ENCODE measurements at places on chromosomes 3 and 15. TPM values are rescaled to one million over a fixed set of nuclear protein-coding genes. Genes with fewer than 3 reads are reported as not detected.

- H3K27me3 ChIP-seq = peaks cover 59% of the 10 kb centered on the region
- H3K4me3 ChIP-seq = no peak overlapping the region
Measured at GRCh38 chr3:184757022-184757651, 45.3 kb upstream of the MAGEF1 start.

- no peak for DNase-seq
- no peak overlapping the region for H3K27ac ChIP-seq
- H3K36me3 ChIP-seq = no peaks in the 10 kb centered on the region
Measured at GRCh38 chr3:16994854-16995525, 110.2 kb downstream of the PLCL2 start.

DNA sequence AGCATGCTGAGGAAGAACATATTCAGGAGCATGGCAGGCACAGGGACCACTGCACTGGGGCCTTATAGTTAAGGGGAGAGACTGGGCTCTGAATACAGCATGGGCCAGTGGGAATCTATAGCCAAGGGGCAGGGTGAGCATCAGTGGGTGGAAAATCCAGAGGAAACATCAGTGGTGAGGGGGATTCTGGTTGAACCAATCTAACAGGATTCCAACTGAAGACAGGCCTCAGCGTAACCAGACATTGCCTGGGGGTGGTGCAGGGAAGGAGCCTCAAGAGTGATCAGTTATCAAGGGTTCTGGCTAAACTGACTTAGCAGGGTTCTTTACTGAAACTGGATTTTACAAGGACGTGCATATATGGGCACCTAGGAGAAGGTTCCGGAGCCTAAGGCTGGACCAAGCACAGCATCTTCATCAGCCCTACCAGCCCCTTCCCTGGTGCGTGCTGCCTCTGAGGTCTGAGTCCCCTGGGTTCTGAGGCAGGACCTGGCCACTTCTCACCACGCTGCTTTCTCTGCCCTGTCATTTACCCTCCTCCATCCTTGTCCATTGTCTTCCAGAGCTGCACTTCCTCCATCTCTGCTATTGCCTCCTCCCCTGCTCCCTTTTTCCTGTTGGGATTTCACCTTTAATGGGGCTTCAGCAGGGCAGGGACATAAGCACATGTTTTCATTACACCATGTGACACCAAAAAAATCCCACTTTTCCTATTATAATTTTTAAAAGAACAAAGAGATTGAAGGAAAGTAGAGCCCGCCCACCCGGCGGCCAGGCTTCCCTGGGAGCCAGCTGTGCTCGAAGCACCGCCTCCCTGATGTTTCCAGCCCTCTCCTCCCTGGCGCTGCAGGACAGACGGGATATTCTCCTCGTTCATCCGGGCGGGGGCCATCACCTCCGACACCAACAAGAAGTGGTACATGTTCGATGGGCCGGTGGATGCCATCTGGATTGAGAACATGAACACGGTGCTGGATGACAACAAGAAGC lies 52.1 kb downstream of the DNAH1 start:
- no peaks in the 10 kb centered on the region for H3K4me1 ChIP-seq
- no peak for DNase-seq
- H3K36me3 ChIP-seq = no peaks in the 10 kb centered on the region
- H3K27ac ChIP-seq = no peak overlapping the region
- H3K27me3 ChIP-seq = no peaks in the 10 kb centered on the region

- no peaks in the 10 kb centered on the region for H3K27me3 ChIP-seq
- H3K27ac ChIP-seq = no peak overlapping the region
Measured at GRCh38 chr3:127749787-127750225, 72.5 kb downstream of the MGLL start.

- H3K27me3 ChIP-seq = peaks cover 9% of the 10 kb centered on the region
- H3K4me3 ChIP-seq = no peak overlapping the region
- H3K4me1 ChIP-seq = no peaks in the 10 kb centered on the region
- no peak for DNase-seq
Measured at GRCh38 chr15:89530976-89531375, 34.6 kb upstream of the RHCG start.

Gene NCEH1
- total RNA-seq = 163 TPM

DNA sequence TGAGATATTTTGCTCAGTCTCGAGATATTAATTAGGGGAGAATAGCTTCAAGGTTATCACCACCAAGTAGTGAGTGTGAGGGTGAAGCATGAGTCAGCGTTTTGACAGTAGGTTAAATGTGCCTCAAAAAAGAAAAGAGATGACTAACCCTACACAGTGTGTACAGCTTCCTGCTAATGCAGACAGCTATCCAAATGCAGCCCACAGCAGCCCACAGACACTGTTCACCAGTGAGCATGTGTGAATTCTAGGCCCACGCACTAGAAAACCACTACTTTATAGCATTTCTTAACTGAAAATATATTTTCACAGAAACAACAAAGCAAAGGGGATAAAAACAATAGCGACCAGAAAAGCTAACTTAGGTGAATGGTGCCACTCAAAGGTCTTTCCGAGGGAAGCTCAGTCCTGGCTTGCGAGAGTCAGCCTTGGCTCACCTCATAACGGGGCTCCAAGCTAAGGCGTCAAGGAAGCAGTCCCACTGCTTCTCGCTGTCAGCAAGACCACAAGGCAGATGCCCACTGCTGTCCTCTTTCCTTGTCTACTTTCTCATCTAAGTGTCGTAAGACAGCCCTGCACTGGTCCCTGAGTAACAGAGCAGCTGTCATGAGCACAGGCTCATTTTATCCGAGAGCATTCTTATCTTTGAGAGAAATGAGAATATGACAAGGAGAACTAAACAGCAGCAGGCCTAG lies 47.6 kb downstream of the TXNRD3 start:
- no peaks in the 10 kb centered on the region for H3K27me3 ChIP-seq
- H3K4me3 ChIP-seq = no peak overlapping the region
- DNase-seq = no peak

DNA sequence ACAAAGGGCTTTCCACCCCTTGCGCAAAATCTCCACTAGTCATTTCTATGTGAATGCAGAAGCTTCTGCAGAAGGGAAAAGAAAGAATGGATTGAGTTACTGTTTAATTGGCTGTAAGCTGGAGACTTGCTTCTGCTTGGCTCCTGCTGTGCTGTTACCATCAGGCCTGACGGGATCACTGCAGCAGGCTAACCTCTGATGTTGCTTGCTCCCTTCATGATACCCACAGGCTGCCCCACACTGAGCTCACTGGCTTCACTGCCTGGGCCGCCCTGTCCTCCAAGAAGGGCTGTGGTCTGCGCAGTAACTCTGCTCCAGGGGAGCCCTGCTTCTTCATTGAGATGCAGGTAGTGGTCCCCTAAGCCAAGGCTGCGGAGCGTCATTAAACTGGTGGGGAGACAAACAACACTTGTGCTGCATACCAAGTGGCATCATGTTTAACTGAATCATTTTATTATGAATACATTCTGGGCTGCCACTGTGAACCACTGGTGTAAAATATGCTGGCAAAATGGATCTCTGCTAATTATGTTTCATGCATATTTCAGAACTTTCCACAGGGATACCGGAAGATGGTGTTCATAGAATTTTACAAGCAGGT lies 78.6 kb downstream of the WDR49 start:
- DNase-seq = no peak
- no peak overlapping the region for H3K4me3 ChIP-seq
- peaks cover 10% of the 10 kb centered on the region for H3K27me3 ChIP-seq

Gene ATP8B4
- total RNA-seq = 0.24 TPM

Gene SI
- total RNA-seq = not detected

DNA sequence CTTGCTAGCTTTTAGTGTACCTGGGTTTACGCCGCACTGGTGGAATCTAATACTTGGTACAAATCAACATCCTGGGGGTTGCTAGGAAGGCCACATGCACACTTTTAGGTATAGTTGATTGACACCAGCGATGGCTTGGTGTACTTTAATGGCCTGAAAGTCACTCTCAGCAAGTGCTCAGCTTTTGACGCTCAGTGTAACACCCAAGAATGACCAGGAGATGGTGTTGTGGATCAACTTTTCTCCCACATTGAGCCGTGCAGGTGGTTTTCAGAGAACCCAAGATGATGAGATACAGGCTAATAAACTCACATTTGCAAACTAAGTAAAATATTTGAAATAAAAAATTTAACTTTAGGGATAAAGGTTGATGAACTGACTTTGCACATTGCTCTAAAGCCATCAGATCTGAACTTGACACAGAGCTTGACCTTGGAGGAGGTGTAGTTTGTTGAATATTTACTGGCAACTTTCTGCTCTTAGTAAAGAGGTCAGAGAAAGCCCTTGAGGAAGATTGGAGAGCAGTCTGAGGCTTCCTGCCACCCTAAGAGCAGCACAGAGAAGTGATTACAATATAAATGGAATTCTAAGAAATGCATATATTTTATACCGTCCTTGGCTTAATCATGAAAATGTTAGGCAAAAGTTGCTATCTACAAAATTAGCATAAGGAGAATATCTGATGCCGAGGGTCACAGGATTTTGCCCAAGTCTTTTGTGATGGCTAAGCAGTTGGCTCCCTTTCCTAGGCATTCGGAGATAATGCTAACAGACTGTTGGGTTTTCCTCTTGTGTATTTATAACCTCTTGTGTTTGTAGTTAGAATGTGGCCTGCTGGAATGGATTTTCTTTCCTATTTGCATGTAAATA lies 143.4 kb upstream of the RASGRP1 start:
- no peak overlapping the region for H3K27ac ChIP-seq
- H3K36me3 ChIP-seq = no peaks in the 10 kb centered on the region
- DNase-seq = peak; percentile 43
- H3K27me3 ChIP-seq = no peaks in the 10 kb centered on the region

GRCh38 chr3:171018156-171018935 lies 8.2 kb downstream of the SLC2A2 start:
- DNase-seq = peak; percentile 58
- H3K4me1 ChIP-seq = peaks cover 29% of the 10 kb centered on the region
- no peaks in the 10 kb centered on the region for H3K36me3 ChIP-seq
- no peak overlapping the region for H3K27ac ChIP-seq
- H3K4me3 ChIP-seq = no peak overlapping the region

- no peaks in the 10 kb centered on the region for H3K27me3 ChIP-seq
- peaks cover 5% of the 10 kb centered on the region for H3K36me3 ChIP-seq
- no peak overlapping the region for H3K4me3 ChIP-seq
- no peak overlapping the region for H3K27ac ChIP-seq
- peaks cover 17% of the 10 kb centered on the region for H3K4me1 ChIP-seq
- no peak for DNase-seq
Measured at GRCh38 chr3:185572183-185572582, 13.9 kb upstream of the SENP2 start.

GRCh38 chr3:98890965-98891910 lies 10.3 kb downstream of the DCBLD2 start:
- H3K4me3 ChIP-seq = no peak overlapping the region
- H3K27ac ChIP-seq = no peak overlapping the region
- H3K36me3 ChIP-seq = peaks cover 57% of the 10 kb centered on the region
- no peak for DNase-seq

DNA sequence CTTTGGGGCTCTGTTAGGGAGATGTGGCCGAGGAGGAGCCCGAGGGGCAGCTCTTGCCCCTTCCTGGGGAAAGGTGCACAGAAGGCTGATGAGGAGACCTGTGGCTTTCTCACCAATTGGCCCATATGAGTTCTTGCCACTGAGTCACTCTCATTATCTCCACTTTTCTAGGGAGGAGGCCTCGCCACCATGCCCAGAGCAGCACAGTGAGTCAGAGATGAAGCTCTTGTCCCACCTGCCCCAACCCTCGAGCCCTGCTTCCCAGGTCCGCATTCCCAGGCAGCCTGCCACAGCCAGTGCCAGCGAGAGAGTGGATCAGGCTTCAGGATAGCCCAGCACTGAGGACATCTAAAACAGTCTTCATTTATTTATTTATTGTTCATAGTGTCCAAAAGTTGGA lies 53.5 kb downstream of the AMOTL2 start:
- peak; percentile 47 for DNase-seq
- no peaks in the 10 kb centered on the region for H3K36me3 ChIP-seq
- H3K4me1 ChIP-seq = peaks cover 58% of the 10 kb centered on the region
- peak overlapping the region; percentile 20 for H3K27ac ChIP-seq

DNA sequence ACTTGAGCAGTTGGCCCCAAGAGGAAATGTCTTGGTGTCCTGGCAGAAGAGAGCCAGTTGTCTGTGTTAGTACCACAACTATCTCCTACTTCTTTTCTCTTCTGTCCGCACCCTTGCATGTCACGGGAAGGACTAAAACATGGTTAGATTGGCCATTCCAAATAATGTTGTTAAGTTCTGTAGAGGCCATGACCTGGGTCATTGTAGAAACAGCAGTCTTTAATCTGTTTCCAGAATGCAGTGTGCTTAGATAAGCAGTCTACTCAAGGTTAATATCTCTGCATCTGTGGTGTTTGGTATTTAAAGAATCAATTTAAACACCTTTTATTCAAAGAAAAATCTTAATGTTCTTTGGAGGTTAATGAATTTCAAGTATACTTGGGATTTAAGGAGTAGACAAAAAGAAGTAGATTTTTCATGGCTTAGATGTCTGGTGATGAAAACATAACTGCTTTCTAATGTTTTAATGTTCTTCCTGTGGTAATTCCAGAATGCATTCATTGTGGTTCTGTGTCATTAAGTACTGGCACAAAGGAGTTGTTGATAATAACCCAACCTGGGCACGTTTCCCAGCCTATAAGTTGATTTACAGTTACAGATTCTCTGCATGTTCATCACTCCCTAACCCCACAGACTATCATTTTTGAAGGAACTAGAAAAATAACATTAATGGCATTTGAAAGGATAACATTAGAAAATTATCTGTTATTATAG lies 58.9 kb downstream of the TMEM108 start:
- H3K27ac ChIP-seq = no peak overlapping the region
- no peaks in the 10 kb centered on the region for H3K36me3 ChIP-seq
- peaks cover 28% of the 10 kb centered on the region for H3K27me3 ChIP-seq

Gene ATP2B2
- total RNA-seq = not detected

GRCh38 chr3:129389572-129389937 lies 38.9 kb downstream of the EFCAB12 start:
- no peak for DNase-seq
- no peaks in the 10 kb centered on the region for H3K27me3 ChIP-seq
- H3K27ac ChIP-seq = peak overlapping the region; percentile 58
- H3K4me1 ChIP-seq = peaks cover 11% of the 10 kb centered on the region
- peaks cover 34% of the 10 kb centered on the region for H3K36me3 ChIP-seq
- H3K4me3 ChIP-seq = no peak overlapping the region

GRCh38 chr3:106386050-106386449 lies 517.2 kb upstream of the CBLB start:
- no peaks in the 10 kb centered on the region for H3K4me1 ChIP-seq
- H3K4me3 ChIP-seq = no peak overlapping the region
- no peak overlapping the region for H3K27ac ChIP-seq
- H3K27me3 ChIP-seq = no peaks in the 10 kb centered on the region
